Ascending aorta (tissue), 2 donors: ENCODE measurements at places on chromosomes 16 and 17.

DNA sequence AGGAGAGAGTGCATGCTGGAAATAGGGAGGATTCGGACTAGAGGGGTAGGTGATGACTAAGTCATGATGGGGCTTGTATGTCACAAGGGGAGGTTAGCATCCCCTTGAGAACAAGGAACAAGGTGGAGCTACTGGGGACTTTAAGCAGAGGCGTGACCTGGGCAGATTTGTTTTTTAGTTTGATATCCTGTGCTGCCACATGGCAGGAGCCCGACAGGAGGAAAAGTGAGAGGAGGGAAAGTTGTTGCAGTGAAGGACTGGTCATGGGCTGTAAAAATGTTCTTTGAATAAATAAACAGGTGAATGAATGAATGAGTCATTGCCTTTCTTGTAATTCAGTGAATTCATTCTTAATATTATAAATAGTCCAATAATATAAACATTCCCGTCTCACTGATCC is 365.1 kb upstream of the CDH5 start:
- no peaks in the 10 kb centered on the region for H3K4me1 ChIP-seq
- no peak overlapping the region for H3K4me3 ChIP-seq
- no peaks in the 10 kb centered on the region for H3K27me3 ChIP-seq
- no peaks in the 10 kb centered on the region for H3K36me3 ChIP-seq

GRCh38 chr17:27991462-27991993 is 50.9 kb upstream of the NLK start:
- H3K4me1 ChIP-seq, result no peaks in the 10 kb centered on the region
- no peak overlapping the region for H3K27ac ChIP-seq
- H3K4me3 ChIP-seq, result no peak overlapping the region
- no peaks in the 10 kb centered on the region for H3K27me3 ChIP-seq

DNA sequence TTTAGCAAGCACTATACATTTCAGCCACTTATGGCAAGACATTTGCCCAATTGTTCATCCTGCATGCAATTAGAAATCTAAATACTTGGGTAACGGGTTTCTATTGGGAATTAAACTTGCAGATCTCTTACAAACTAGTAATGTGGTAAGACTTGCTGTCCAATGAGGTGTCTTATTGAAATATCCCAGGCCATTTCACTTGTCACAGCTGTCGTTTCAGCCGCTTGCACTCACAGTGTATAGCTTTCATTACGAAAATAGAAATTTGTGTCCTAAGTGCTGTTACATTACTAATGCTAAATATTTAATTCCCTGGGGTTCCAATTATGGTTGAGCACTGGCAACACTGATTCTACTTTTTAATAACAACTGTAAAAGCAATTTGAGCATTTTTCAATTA is 40.3 kb upstream of the IRX5 start:
- DNase-seq, result no peak
- H3K4me1 ChIP-seq, result no peaks in the 10 kb centered on the region
- no peak overlapping the region for H3K27ac ChIP-seq
- H3K4me3 ChIP-seq, result no peak overlapping the region
- H3K27me3 ChIP-seq, result no peaks in the 10 kb centered on the region
- no peaks in the 10 kb centered on the region for H3K36me3 ChIP-seq

GRCh38 chr17:49630113-49630900 is 47.6 kb downstream of the SPOP start:
- H3K27ac ChIP-seq, result peak overlapping the region; percentile 88
- no peak overlapping the region for H3K4me3 ChIP-seq
- peaks cover 92% of the 10 kb centered on the region for H3K4me1 ChIP-seq
- no peak for DNase-seq

GRCh38 chr17:49362723-49363117 is 670 bp upstream of the ZNF652 start:
- no peaks in the 10 kb centered on the region for H3K36me3 ChIP-seq
- H3K4me1 ChIP-seq, result peaks cover 3% of the 10 kb centered on the region
- no peak for DNase-seq
- no peaks in the 10 kb centered on the region for H3K27me3 ChIP-seq

DNA sequence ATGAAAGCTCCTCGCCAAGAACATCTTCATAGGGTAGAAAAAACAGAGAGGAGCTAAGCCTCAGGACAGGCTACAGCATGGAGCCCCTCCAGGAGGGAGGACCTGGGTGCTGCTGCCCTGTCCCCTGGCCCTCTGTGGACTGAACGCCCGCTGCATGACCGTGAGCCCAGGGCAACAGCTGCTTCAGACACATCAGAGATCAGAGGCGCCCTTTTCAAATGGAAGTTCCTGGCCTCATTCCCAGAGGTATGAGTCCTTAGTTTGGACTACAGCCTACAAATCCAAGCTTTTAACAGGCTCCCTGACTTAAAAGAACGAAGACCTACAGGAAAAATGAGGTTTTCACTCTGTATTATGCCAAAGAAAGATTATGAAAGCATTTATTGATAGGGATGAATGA is 48.5 kb downstream of the ZNF18 start:
- no peak overlapping the region for H3K4me3 ChIP-seq
- no peaks in the 10 kb centered on the region for H3K4me1 ChIP-seq
- no peaks in the 10 kb centered on the region for H3K27me3 ChIP-seq
- DNase-seq, result no peak

DNA sequence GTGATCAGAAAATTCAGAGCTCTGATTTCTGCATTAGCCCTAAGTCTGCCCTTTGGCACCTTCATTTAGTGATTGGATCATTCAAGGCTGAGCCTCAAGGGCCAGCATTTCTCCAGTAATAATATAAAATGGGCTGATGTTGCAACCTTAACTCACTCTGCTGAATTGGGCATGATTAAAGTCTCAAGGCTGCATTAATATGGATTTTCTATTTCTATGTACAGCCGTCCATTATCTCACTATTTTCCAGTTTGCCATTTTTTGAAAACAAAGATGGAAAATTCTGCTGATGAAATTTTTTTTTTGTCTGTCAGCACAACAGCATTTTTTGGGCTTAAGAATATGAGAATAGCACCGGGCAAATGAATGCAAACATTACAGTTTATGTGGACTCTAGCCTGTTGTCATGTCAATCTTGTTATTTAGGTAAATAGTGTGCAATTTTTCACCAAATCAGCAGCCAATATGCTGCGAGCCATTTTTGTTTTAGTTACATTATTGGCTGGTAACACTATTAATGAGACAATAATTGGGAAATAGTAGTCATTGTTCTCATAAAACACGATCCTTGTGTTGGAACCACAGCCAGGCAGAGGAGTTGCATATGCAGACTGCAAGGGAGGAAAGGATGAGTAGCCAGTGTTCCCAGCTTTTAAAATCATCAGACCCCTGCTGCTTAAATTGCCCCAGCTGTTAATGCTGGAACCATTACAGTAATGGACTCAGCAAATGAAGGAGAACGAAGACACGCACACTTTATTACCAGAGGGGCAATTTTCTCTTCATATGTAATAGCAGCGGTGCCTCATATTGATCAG is 10.5 kb downstream of the FTO start:
- H3K4me3 ChIP-seq, result no peak overlapping the region
- H3K27ac ChIP-seq, result no peak overlapping the region
- no peaks in the 10 kb centered on the region for H3K36me3 ChIP-seq
- H3K27me3 ChIP-seq, result no peaks in the 10 kb centered on the region
- DNase-seq, result no peak
- H3K4me1 ChIP-seq, result no peaks in the 10 kb centered on the region

- no peaks in the 10 kb centered on the region for H3K27me3 ChIP-seq
- peaks cover 52% of the 10 kb centered on the region for H3K36me3 ChIP-seq
- no peak overlapping the region for H3K4me3 ChIP-seq
- H3K27ac ChIP-seq, result no peak overlapping the region
Measured at GRCh38 chr17:38508954-38509771, 80.9 kb downstream of the ARHGAP23 start.

DNA sequence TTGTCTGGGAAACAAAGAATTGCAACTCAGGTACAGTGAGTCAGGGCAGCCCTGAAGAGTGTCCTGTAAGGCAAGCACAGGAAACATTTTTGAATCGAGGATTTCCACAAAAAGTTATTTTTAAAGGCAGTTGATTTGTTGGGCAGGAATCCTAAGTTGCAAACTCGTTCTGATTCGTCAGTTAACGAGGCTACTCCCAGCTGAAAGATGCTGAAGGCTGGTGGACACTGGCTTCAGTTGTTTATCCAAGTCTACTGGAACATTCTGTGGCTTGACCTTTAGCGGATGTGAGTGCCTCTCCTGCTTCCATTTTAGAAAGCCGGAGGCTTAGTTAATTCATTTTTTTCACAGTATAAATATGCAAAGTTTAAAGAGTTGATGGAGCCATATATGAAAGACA is 84.2 kb downstream of the KCNJ12 start:
- no peaks in the 10 kb centered on the region for H3K4me1 ChIP-seq
- no peak overlapping the region for H3K27ac ChIP-seq
- no peak overlapping the region for H3K4me3 ChIP-seq
- no peak for DNase-seq
- H3K27me3 ChIP-seq, result no peaks in the 10 kb centered on the region

- H3K4me1 ChIP-seq, result no peaks in the 10 kb centered on the region
- no peak within 1 kb of the TSS for H3K27ac ChIP-seq
- peak within 1 kb of the TSS; percentile 5 for H3K4me3 ChIP-seq
- H3K27me3 ChIP-seq, result peaks cover 10% of the 10 kb centered on the region
Measured at GRCh38 chr17:8038954-8039610, at the start of gene ALOX15B. Gene ALOX15B (plus strand): TSS chr17:8039059. CDS start chr17:8039156, 97 bp downstream.

DNA sequence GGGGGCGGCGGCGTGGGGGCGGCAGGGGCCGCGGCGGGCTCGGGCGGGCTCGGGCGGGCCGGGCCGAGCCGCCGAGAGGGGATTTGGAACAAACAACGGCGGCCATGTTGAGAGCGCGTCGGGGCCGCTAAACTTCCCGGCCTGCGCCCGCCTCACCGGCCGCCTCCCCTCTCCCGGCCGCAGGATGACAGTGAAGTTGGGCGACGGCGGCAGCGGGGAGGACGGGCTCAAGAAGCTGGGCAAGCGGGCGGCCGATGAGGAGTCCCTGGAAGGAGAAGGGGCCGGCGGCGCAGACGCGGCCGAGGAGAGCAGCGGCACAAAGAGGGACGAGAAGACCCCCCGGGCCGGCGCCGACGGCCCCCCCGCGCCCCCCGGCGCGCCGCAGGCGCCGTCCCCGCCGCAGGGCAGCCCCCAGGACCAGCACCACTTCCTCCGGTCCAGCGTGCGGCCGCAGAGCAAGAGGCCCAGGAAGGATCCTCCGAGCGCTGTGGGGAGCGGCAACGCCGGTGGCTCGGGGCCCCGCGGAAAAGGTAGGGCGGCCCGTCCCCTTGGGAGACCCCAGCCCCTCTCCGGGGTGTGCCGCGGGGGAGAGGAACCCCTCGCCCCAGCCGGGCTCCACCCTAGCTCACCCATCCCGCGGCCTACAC is 2.4 kb downstream of the CRAMP1 start:
- peaks cover 32% of the 10 kb centered on the region for H3K4me1 ChIP-seq
- DNase-seq, result no peak
- peak overlapping the region; percentile 94 for H3K4me3 ChIP-seq
- no peaks in the 10 kb centered on the region for H3K27me3 ChIP-seq

- H3K36me3 ChIP-seq, result no peaks in the 10 kb centered on the region
- H3K4me3 ChIP-seq, result no peak overlapping the region
- H3K4me1 ChIP-seq, result peaks cover 10% of the 10 kb centered on the region
- H3K27me3 ChIP-seq, result no peaks in the 10 kb centered on the region
Measured at GRCh38 chr17:31491376-31492131, 100.1 kb downstream of the RAB11FIP4 start.

DNA sequence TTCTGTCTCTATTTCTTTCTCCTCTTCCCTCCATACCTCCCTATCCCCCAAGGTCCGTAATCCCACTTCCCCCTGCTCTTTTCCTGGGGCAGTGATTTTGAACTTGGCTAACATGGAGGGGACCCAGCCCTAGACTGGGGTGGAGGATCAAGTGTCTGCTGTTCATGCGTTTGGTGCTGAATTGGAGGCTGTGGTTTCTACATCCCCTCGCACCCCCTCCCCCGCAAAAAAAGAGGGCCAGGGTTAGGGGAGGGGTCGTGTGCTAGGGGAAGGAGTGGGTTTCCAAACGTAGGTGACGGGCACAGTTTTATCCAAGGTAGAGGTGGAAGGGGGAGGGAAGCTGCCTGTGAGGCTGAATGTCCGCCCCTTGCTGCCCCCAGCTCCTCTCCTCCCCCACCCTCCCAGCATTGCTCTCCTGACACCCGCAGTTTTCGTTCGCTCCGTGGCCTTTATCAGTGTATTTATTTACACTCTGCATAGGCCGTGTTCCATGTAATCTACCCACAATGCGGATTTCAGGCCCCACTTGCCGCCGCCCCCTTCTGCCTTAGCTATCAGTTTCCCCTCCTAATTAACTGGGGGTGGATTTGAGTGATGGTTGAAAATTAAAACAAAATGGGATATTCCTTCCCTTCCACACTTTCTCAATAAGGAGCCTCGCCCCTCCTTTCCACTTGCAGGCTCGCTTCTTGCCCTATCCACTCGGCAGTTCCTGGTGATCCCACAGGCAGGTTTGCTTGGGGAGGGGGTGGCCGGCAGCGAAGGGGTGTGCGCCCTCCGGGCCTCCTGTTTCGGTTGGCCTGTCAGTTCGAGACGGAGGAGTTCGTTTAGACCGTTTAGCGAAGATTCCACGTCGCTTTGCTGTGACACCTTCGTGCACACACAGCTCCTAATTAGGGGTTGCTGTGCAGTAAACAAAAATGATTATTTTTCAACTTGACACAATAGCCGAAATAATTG is 2.0 kb downstream of the GNAO1 start:
- peak overlapping the region; percentile 40 for H3K4me3 ChIP-seq
- H3K4me1 ChIP-seq, result peaks cover 19% of the 10 kb centered on the region
- H3K27ac ChIP-seq, result no peak overlapping the region

DNA sequence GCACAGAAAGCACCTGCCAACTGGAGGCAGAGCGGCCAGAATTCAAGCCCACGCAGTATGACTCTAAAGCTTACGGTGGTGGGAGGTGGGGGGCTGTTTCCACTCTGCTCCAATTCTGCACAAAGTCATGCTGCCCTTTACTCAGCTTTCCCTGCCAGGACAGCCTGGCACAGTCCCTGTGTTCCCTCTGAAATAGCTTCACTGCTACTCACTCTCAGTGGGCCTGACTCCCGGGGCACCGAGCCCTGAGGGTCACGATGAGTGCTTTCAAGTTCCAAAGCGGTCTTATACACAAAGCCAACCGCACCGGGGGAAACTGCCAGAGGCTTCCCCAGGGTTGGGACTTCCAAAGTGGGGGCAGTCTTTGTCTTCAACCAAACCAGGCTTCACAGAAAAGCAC is 306.1 kb upstream of the XYLT1 start:
- no peaks in the 10 kb centered on the region for H3K36me3 ChIP-seq
- H3K4me3 ChIP-seq, result no peak overlapping the region
- no peaks in the 10 kb centered on the region for H3K4me1 ChIP-seq
